Endothelial cell of coronary artery (primary cell): ENCODE measurements at places on chromosomes 11 and 22. TPM values are rescaled to one million over a fixed set of nuclear protein-coding genes. Genes with fewer than 3 reads are reported as not detected.

Gene SCGB1C1
- not detected in 2 replicates for total RNA-seq

Gene PARVB
- 88.2 and 109 TPM in 2 replicates for total RNA-seq

Gene NXPE1
- not detected in 2 replicates for total RNA-seq

Gene PKP3
- total RNA-seq, result 0.09 and 1.3 TPM in 2 replicates

Gene OR5J2
- total RNA-seq, result not detected in 2 replicates

Gene PSMD13
- total RNA-seq, result 223 and 325 TPM in 2 replicates

Gene CRYAB
- 0.18 and 5.7 TPM in 2 replicates for total RNA-seq

Gene NAGA
- total RNA-seq, result 32.3 and 36.1 TPM in 2 replicates

Gene CRYBB1
- total RNA-seq, result not detected in 2 replicates

Gene HTR3A
- not detected in 2 replicates for total RNA-seq

Gene BAD
- 58.8 and 63.4 TPM in 2 replicates for total RNA-seq

Gene LRRC56
- 0.27 and 0.47 TPM in 2 replicates for total RNA-seq

Gene TIGD3
- 0.09 and 0.27 TPM in 2 replicates for total RNA-seq

Gene SLC7A4
- total RNA-seq, result not detected in 2 replicates
